ENCODE measurements at places on chromosomes 2 and 18. TPM values are rescaled to one million over a fixed set of nuclear protein-coding genes. Genes with fewer than 3 reads are reported as not detected.

DNA sequence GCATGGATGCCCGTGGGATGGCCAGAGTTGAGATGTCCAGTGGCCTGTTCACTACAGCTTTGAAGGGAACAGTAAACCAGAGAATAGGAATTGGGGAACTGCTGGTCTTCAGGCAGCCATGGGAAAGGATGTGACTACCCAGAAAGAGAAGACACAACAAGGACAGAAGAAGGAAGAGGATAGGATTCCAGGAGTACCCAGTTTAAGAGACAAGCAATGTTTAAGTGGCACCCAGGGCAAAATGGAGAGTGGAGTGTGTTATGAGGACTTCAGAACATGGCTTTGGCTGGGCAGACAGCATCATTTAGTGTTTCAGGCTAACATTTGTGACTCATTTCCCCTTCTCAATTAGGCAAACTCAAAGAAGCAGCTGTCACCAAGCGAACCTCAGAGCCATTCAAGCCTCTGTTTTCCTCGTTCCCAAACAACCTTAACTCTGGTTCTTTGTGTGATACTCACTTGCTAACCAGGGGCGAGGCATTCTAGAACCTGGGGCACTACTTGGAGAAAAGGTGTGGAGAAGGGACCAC is 4.0 kb upstream of the FAM124B start:
- no peak for DNase-seq

GRCh38 chr2:201452058-201452921 is 750 bp downstream of the STRADB start:
- DNase-seq, result peak; percentile 51

DNA sequence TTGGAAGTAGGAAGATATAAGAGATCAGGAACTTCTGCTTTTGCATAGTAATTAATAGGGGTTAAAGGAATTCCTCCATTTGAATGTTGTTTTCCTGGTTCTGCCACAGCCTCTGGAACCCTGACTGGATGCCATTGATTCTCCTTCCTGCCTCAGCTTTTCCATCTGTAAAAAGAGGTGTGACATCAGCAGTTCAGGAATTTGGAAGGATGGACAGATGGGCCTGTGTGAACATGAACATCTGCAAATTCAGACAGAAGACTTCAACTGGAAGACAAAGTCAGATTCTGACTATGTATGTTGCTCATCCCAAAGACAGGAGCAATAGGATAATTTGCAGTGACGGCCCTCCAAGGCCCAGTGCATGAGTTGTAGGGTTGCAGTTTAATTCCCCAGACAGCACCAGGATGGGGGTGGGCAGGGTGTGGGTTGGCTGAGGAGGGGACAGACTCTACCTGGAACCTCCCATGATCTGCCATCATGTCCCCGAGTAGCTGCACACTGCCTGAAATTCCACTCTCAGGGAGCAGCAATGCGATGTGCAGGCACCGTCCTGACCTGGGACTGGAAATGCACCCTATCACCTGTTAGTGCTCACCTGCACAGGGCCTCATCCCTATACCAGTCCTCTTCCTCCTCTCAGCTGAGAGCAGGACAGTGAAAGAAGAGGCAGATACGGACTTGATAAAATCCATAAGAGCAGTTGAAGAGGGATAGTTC is 98.9 kb upstream of the EPAS1 start:
- peak; percentile 52 for DNase-seq

The MMADHC gene
- total RNA-seq, result 131 TPM

All from activated CD4-positive, alpha-beta T cell treated with anti-CD3 and anti-CD28 coated beads, Interleukin-2, amount 10 ng/mL, durations not matched to agents 24 days and 14 days (primary cell).